ENCODE measurements at places on chromosomes 4 and X. TPM values are rescaled to one million over a fixed set of nuclear protein-coding genes. Genes with fewer than 3 reads are reported as not detected.
A peak's percentile ranks its signal among the peaks of the same experiment; 100 is the strongest.

MAGEA3 gene
- not detected for total RNA-seq

GRCh38 chr4:21113496-21114223 is 413.4 kb downstream of the PACRGL start:
- peak; percentile 84 for DNase-seq

RNF150 gene
- total RNA-seq: 0.23 TPM

DNA sequence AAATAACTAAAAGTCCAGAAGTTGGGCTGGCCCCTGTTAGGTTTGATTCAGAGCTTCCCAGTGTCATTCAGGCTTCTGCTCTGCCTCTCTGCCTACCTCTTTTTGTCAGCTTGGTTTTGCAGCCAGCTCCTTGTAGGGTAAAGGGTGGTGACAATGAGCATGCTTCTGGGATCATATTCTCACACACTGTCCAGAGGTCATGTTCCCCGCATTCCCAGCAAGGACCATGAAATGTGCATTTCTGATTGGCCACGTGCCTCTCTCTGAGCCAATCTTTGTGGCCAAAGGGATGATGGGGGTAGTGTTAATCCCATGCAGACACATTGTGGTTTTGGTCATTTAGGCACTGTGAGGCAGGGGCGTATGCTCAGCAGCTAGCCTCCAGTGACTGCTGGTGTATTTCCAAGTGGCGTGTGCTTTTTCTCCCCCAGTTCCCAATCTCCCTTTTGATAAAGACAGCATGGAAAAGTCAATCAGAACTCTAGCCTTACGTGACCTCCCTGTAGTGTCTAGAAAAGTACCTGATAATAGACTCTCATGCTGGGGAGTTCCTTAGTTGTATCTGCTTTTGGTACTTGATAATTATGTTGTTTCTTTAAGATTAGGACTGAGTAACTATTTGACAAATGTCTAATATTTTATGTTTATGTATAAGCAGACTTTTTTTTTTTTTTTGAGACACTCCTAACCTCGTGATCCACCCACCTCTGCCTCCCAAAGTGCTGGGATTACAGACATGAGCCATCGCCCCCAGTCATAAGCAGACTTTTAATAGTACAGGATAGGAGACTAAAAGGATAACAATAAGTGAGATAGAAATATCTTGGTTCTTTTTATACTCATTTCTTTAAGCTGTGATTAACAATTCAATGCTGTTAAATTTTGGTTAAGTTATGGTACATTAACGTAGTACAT is 57.8 kb downstream of the KIAA0232 start:
- no peak for DNase-seq

MGAT4D gene
- not detected for total RNA-seq

ZNF595 gene
- total RNA-seq: 19.9 TPM

Measured in dermis blood vessel endothelial cell (primary cell).